ENCODE measurements at places on chromosomes 6 and 20. TPM values are rescaled to one million over a fixed set of nuclear protein-coding genes. Genes with fewer than 3 reads are reported as not detected.

The TFAP2C gene
- not detected for total RNA-seq

The RIPOR2 gene
- 14.7 TPM for total RNA-seq

The METTL24 gene
- not detected for total RNA-seq

The ZSCAN23 gene
- 0.46 TPM for total RNA-seq

The FOXS1 gene
- not detected for total RNA-seq

The SLC22A7 gene
- not detected for total RNA-seq

DNA sequence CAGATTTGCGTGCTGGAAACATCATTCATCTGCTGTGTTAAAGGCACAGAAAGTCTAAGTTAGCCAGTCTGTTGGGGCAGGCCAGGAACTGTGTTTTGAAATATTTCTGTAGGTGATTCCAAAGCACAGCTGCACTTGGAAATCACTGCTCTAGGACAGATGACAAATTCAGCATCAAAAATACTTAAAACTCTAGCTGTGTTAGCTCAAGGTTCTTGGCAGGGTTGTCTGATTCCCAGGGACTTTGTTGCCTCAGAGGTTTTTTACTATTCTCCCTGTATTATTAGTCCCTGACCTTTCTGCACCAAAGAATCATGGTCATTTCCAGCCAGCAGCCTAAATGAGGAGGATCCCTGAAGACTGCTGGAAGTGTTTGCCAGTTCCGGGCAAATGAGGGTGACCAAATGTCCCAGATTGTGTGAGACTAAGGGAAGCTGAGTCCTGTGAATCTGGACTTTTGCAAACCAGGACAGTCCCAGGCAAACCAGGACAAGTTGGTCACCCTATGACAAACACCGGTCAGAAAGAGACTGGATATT is 84.3 kb upstream of the TMEM30A start:
- DNase-seq: no peak

DNA sequence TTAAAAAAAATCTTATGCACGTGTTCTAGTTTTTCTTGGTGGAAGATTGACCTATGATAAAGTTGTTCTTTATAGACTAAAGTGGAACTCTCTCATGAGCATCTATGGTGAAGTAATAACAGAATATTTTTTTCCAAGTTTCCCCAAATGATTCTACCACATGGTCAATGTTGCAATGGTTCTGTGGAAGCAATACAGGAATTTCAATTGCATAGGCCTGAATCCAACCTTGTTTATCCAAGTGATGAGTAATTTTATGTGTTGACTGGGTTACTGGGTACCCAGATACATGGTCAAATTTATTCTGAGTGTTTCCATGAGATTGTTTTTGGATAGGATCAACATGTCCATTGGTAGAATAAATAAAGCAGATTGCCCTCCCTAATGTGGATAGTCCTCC is 581.5 kb downstream of the MMUT start:
- DNase-seq: no peak

GRCh38 chr6:34517461-34517881 is 38.7 kb downstream of the SPDEF start:
- DNase-seq: no peak

GRCh38 chr20:63700199-63701050 is 4.0 kb downstream of the TNFRSF6B start:
- no peak for DNase-seq

DNA sequence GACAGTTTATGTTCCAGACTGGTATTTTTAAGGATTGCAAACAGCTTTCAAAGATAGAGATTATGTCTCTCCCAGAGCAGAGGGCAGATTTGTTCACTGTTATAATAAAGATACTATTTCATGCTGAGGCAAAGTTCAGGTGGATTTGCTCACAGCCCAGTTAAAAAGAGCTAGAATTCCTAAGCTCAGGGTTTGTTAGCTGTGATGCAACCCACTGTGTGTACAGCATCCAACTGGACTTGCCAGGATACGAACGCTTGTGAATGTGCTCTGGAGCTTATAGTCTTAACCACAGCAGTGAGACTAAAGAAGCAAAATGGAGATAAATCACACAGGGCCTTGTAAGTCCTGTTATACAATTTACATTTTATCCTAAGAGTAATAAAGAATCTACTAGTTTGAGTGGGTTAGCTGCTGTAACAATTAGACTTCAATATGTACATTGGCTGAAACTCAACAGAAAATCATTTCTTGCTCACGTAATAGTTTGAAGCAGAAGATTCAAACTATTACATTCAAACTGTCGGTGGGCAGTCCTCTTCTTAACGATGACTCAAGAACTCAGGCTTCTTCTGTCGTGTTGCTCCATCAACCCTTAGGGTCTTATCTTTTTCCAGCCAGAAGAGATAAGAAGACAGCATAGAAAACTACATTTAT is 204.0 kb upstream of the PLN start:
- no peak for DNase-seq

DNA sequence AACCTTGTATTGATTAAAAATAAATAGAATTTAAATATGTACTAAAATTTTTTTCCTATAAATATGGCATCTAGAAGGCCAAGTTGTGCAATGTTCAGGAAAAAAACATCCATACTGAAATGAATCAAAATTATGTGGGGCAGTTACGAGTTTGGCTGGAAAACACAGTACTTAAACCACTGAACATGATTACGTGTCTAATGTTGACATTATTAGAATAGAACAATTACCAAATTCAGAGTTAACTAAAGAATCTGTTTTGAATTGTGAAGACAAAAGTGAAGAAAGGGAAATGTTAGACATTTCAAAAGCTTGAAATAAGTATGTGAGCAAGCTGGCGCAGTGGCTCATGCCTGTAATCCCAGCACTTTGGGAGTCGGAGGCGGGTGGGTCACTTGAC is 57.2 kb downstream of the KLHL31 start:
- no peak for DNase-seq

DNA sequence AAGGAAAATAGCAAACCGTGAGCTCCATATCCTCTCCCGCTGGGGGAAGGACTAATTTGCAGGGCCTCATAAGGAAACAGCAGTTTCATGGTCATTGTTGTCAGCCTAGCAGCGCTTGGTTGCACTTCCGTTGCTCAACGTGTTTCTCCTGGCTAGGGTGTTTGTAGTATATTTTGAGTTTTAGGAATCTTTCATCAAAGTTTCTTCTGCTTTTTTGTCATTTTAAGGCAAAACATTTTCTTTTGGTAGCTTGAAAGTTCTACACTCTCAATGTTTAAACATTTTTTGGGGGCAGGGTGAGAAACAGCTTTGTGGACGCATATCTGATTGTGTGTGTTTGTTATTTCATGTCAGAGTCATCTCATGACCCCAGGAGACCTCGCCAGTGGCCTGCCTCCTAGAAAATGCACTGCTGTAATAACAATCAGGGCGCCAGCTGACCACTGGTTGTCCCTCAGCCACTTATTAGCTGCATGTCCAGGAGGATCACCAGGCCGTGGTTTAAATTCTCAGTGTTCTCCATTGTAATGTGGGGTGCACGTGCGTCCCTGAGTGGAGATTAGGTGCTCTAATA is 20.6 kb downstream of the JARID2 start:
- no peak for DNase-seq

- DNase-seq: no peak
Measured at GRCh38 chr6:331622-332521, 39.6 kb downstream of the DUSP22 start.

DNA sequence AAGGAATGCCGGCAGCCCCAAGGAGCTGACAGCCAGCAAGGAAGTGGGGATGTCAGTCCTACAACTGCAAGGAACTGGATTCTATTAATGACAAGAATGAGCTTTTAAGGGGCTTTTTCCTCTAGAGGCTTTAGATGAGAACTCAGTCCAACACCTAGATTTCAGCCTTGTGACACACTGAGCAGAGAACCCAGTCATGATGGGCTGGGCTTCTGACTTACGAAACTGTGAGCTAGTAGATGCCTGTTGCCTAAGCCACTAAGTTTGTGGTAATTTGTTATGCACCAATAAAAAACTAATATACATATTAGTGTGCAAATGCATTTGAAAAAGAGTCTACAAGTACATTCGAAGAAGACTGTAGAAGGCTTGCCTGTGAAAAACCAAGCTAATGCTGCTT is 263.3 kb downstream of the SOX4 start:
- no peak for DNase-seq

DNA sequence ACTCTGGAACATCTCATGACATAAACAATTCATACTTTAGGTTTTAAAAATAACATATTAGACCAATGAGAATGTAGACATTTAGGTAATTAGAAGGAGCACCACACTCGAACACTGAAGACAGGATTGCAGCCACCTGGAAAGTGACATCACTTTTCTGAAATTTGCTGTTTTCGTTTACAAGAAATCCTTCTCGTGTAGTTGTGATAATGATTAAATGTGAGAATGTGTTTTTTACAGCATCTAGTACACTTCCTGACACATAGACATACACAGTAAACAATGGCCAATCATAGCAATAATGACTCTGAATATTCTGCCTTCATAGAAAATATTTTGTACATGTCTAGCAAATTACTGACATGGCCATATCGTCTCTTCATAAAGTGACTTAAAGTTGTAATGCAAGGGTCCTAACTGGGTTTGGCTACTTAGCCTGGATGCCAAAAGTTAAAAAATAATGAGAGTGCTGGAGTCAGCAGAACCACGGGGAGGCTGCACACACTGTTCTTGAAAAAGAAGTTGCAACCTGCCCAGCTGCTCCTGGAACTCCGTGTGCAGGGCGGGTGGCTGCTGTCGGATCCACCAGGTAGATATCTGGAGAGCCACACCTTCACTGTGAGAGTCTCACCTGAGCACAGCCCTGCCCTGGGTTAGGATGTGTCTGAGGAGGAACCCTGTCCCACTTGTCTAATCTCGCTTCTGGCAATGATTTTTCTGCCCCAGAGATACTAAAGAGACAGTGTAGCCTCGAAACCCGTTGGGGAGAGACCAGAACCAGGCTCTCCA is 212.9 kb downstream of the QKI start:
- DNase-seq: no peak

DNA sequence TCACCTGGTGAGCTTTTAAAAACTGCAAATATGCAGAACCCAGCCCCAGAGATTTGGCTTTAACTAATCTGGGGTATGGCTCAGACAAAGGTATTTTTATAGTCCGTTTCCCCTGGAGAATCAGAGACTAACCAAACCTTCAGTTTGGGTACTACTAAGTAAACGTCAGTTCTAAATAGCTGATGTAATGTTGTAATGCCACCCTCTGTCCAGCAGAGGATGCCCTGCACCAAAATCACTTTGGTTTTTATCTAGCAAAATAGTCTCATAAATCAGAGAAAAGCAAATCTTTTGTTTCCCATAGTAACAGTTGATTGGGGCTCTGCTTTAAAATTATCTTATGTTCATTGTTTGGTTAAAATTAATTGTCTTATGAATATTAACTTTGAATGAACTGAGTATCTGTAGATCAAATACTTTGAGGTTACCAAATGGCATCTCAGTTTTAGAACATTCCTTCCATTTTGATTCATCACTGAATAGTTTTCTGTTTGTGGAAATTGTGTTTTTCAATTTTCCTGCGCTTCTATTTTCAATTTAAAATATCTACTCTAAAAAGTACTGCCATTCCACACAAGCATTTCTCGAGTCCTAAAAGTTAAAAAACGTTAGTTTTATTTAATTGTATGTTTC is 278.3 kb upstream of the PLCB4 start:
- DNase-seq: no peak

All from activated T-cell treated with anti-CD3 and anti-CD28 coated beads, Interleukin-2, amount 50 U/mL, for 4 hours (primary cell).